ENCODE measurements at places on chromosomes 11 and 22.

- no peak for DNase-seq
Observed at GRCh38 chr11:47915783-47916182, 64.6 kb upstream of the PTPRJ start.

DNA sequence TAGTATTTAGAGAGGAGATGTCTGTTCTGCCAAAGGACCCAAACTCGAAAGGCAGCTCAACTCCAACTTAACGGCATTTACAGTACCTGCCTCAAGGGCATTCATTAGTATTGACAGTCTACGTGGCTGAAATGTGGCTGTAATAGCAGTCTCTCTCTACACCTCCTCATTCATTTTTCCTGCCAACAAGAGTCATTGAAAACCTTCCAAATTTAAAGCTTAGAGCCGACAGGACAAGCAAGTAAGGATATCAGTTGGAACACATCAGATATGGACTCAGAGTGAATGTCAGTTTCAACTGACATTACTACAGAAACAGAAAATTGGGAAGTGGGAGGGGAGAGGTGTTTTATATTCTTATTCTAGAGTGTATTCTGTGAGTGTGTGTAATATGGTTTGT, 253.1 kb downstream of the CADM1 start:
- no peak for DNase-seq

DNA sequence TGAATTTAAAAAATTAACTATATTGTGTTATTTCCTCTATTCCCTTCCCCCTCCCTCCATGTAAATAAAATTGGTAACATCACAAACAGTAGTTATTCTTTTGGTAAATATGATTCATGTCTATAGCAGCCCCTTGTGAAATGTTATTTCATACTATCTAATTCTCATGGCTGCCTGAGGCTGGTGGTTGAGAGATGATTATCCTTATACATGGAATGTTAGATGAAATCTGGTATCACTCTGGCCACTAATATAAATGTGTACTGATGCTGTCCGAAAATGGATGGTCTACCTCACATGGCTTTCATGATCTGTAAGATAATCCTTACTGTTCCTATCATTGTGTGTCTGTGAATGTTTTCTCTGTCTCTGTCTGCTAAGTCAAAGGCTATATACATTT, 25.0 kb upstream of the EXPH5 start:
- DNase-seq: no peak

- no peak for DNase-seq
Observed at GRCh38 chr11:18671246-18671645, 27.3 kb upstream of the TMEM86A start.

GRCh38 chr11:126924376-126925040, 76.1 kb downstream of the KIRREL3 start:
- DNase-seq: no peak

DNA sequence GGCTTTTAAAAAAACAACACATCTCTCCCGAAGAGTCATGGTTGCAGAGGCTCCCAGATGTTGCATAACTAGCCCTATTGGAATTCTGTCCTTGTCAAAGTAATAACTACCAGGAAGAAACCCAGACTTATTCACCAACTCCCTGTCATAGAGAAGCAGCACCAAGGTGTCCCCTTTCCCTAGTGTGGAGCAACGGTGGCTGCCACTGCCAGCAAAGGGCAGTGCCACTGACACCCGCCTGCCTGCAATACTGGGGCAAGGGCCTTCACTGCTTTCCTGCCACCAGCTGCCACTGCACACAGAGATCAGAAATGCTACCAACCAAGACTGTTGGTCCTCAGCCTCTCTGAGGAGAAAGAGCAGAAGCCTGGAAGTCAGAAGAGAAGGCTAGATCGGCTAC, 27.3 kb downstream of the NAP1L4 start:
- no peak for DNase-seq

DNA sequence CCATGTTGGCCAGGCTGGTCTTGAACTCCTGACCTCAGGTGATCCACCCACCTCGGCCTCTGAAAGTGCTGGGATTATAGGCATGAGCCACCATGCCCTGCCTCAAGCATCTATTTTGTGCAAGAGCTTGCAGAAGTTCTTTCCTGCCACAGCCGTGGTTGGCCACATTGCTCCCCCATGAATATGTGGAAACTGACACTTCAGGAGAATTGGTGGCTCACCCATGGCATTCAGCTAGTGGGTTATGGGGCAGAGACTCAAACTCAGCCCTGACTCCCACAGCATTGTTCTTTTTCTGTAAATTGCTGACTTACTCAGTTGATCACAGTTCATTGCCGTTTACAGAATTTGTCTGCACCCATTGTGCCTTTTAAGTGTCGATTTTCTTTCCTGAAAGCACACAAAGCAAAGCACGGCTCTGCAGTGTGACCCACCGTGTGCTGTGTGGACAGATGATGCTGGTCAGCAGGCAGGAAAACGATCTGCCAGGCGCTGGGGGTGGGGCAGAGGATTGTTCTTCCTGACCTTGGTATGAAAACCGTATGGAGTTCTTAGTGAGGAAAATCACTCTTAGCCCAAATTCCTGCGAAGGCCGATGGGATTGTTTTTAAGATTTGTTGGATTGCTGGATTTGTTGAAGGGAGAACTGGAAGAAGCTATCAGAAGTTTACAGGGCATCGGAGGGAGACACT, 115.6 kb downstream of the PTPRJ start:
- DNase-seq: no peak

GRCh38 chr11:44613153-44613552, 47.7 kb downstream of the CD82 start:
- no peak for DNase-seq

GRCh38 chr11:68682531-68682961, 1.8 kb upstream of the GAL start:
- no peak for DNase-seq

DNA sequence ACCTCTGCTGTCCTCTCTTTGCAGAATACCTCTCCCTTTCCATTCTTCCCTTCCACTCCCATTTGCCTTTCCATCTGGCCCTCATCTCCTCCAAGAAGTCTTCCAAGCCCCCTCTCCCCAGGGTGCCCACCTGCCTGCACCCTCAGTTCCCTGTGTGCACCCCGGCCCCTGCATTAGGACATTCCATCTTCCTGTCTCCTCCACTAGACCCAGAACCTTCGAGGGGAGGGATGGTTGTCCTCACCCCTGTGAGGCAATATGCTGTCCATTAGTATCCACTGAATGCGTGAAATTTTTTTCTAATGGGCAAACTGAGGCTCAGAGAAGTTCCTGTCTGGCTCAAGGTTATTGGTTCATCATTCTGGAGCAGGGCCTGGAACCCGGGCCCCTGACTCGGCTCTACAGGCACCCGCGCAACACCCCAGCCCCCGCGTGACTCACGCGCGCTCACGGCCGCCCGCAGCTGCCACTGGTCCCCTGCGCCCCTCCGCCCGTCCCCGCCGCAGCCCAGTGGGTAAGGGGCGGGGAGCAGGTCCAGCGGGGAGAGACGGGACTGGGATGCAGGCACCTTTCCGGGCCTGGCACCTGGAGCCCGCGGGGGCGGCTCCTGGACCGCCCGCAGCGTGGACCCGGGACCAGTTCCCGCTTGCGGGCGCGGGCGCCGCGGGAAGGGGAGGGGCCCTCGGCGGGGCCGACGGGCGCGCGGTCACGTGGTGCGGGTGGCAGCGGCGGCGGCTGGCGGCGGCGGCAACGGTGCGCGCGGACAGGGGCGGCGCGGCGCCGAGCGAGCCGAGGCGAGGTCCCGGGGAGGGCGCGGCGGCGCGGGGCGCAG, 7.0 kb downstream of the SEPTIN3 start:
- DNase-seq: peak; percentile 44

- DNase-seq: no peak
Observed at GRCh38 chr11:10022764-10023163, 271.3 kb downstream of the SBF2 start.

GRCh38 chr22:22484023-22484422, 24.5 kb downstream of the ZNF280B start:
- DNase-seq: no peak

- DNase-seq: no peak
Observed at GRCh38 chr11:803770-804598, 1.0 kb downstream of the PIDD1 start.

DNA sequence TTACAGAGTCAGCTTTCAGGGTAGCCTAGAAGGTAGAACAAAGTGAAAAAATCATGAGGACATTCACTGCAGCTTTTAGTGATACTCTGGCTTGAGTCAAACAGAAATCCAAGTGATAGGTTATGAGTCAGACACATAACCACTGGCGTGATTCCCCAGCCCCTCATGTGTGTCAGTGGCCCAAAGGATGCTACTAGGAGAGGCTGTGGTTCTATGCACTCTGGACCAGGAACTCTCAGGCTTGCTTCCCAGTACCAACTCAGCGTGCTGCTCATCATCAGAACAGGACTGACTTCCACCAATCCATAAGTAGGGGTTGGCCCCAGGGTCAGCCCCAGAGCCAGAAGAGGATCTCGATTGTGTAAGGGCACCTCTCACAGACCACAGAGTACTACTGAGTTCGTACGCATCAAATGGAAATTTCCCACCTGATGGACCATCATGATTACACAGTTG, 116.8 kb downstream of the MED15 start:
- no peak for DNase-seq

DNA sequence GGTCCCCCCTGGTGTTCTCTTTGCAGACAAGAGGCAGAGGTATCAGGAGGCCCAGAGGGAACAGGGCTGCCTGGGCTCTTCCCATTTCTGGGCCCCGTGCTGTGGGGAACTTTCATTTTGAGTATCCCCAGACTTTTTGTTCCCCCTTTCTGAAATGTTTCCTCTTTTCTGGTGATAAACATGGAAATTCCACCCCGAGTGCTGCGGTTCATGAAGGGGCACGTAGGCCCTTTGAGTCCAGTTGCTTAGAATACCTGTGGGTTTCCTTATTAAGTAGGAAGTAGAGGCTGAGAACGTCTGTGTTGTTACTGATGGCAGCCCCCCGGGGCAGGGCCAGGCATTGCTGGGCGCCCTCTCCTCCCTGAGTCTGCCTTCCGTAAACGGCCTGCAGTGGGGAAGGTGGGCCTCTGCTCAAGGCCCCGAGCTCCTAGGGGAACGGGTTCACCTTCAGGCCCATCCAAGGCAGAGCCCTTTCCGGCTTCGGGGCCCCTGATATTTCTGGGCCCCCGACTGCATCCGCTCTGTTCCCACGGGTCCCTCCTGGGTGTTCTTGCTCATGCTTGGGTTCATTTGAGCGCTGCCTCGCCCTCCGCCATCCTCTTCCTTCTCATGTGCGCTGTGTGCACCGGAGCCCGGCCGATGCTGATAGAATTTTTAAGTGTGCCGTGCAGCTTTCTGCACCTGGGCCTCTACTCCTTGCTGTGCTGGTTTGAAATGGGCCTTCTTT, 12.0 kb downstream of the TBC1D22A start:
- no peak for DNase-seq

DNA sequence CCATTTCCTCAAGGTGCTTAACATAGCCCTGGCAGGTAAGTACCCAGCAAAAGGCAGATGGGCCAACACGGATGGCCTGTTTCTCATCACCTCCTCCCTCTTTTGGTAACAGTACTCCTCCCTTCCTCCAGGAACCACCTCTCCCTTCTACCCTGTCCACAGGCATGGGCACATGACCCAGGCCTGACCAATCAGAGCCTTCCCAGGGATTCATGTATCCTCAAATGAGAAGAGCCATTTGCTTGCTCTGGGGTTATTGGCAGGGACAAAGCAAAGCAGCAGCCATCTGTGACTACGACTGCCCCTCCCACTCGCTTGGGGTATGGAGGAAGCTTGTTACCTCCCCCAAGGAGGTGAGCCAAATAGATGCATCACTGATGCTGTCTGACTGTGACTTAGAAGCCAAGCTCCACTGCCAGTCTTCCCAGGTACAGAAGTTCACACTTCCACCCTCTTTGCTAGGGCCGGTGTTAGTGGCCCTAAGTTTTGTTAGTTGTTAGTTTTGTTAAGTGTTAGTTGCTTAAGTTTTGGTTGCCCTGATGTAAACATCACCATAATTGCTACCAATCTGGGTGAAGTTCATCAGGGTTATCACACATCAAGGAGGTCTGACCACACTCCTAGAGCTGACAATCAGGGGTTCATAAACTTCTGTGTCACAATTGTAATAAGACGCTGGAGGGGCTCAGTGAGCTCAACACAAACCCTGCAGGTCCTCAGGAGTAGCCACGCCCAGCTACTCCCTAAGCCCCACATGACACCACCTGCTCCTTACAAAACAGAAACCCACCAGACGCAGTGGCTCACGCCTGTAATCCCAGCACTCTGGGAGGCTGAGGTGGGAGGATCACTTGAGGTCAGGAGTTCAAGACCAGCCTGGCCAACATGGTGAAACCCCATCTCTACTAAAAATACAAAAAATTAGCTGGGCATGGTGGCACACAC, 57.3 kb downstream of the ARFGAP3 start:
- no peak for DNase-seq

DNA sequence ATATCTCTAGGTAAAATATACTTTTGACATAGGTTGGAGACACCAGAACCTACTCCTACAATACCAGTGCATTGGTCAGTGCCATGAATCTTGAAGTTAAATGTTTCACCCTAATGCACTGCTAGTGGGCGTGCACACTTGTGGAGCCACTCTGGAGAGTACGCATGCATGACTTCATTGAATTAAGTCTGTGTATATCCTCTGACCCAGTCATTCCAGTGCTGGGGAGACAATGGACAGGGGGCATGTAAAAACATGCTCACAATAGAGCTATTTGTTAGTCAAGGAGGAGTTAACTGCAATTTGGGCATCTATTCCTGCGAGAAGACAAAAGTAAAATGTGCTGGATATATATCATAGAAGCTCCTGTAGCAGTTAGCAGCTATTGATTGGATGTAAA, 335.4 kb upstream of the NCAM1 start:
- DNase-seq: no peak

DNA sequence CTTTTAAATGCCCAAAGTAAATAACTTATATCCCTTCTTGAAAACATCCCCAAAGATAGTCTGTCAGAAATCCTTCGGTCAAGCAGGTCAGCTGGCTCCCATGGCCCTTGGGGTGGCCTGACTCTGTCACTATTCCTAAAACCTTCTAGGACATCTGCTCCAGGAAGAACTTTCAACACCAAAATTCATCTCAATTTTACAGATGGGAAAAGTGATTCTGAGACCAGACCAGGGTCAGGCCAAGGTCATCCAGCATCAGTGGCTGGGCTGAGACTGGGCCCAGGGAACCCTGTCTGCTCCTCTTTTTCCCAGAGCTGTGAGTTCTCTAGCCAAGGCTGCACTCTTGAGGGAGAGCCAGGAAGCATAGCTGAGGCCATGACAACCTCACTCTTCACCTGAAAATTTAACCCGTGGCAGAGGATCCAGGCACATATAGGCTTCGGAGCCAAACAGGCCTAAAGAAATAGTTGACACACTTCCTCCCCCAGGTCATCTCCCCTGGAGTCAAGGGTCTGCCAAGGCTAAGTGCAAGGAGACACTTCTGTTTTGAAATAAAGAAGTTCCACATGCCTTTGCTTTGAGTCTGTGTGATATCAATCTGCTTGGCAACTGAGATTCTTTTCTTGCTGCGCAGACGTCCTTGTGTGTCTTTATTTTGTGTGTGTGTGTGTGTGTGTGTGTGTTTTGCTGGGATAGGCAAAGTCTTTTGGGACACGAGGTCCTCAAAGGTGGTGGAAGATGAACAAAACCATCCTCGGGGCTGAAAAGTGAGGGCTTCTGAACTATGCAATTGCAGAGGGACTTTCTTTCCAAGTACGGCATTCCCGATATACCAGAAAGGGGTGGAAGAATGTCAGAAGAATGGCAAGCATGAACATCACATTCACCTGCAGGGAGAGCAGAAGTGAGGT, 16.8 kb upstream of the PRG2 start:
- DNase-seq: no peak

- peak; percentile 46 for DNase-seq
Observed at GRCh38 chr11:33773404-33773986, 825 bp downstream of the FBXO3 start.

GRCh38 chr11:124493016-124493655, 47.6 kb upstream of the OR8B8 start:
- DNase-seq: no peak

Data from midbrain (tissue), 1 donor.